T-helper 2 cell treated with Interferon-gamma antibody and Interleukin-4, amounts not matched to agents 5 μg/mL and 100 μg/mL, for 36 hours (primary cell): ENCODE measurements at places on chromosomes 5 and 9.
A peak's percentile ranks its signal among the peaks of the same experiment; 100 is the strongest.

- no peak for DNase-seq
- H3K4me3 ChIP-seq: peak overlapping the region; percentile 70
- H3K4me1 ChIP-seq: peaks cover 45% of the 10 kb centered on the region
These were observed 12.5 kb downstream of the ERCC6L2 start for GRCh38 chr9:95887926-95888497.

GRCh38 chr9:124042201-124042721 lies 30.7 kb downstream of the LHX2 start:
- H3K27me3 ChIP-seq: peaks cover 58% of the 10 kb centered on the region
- H3K27ac ChIP-seq: no peak overlapping the region
- no peaks in the 10 kb centered on the region for H3K36me3 ChIP-seq
- no peak for DNase-seq
- no peaks in the 10 kb centered on the region for H3K4me1 ChIP-seq

DNA sequence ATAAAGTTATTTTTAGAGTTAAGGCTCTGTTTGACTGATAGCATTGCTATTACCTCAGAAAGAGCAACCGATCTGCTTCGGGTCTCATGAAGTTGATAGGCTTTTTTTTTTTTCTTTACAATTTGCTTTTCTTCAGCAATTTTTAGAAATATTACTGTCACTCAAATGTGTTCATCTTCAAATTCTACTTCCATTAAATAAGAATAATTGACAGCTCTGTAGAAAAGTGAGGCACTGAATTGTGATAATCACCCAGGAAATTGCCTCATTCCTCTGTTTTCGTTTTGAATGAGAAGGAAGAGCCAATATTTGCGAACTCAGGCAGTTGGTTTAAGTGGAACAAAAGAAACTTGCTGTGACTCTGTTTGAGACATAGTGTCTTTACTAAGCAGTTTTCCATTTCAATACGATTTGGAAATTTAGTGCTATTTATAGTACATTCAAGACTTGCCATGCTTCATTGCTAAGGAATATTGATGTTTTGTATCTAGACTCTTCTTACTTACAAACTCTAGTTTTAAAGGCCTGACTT lies 700.5 kb upstream of the CDH10 start:
- no peak for DNase-seq
- H3K36me3 ChIP-seq: no peaks in the 10 kb centered on the region
- H3K27ac ChIP-seq: no peak overlapping the region
- no peak overlapping the region for H3K4me3 ChIP-seq
- H3K4me1 ChIP-seq: no peaks in the 10 kb centered on the region

- peaks cover under 1% of the 10 kb centered on the region for H3K4me1 ChIP-seq
- peaks cover 3% of the 10 kb centered on the region for H3K36me3 ChIP-seq
- no peak for DNase-seq
- no peak overlapping the region for H3K27ac ChIP-seq
- no peaks in the 10 kb centered on the region for H3K27me3 ChIP-seq
These were observed 63.7 kb upstream of the ZNF622 start for GRCh38 chr5:16529306-16529705.

DNA sequence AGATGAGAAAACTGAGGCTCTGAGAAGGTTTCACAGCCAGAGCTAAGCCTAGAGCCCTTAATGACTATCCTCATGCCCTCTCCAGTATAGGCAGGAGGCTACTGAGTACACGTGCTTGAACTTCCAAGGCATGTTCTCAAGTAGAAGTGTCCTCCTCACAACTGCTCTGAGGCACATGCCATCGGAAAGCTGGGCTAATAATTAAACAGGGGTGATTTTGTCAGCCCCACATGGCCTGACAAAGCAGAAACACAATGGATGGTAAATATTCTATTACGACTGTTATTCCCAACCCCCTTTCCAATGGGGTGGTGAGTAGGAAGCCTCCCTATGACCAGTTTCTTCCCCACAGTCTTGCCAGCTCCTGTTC lies 34.3 kb downstream of the KCNIP1 start:
- DNase-seq: no peak
- H3K27ac ChIP-seq: no peak overlapping the region
- H3K4me1 ChIP-seq: no peaks in the 10 kb centered on the region
- H3K27me3 ChIP-seq: peaks cover 10% of the 10 kb centered on the region

- peaks cover 30% of the 10 kb centered on the region for H3K27me3 ChIP-seq
- H3K36me3 ChIP-seq: no peaks in the 10 kb centered on the region
- H3K4me1 ChIP-seq: no peaks in the 10 kb centered on the region
- H3K27ac ChIP-seq: no peak overlapping the region
- no peak overlapping the region for H3K4me3 ChIP-seq
- DNase-seq: no peak
These were observed 61.4 kb upstream of the NFIL3 start for GRCh38 chr9:91485006-91485405.

- no peaks in the 10 kb centered on the region for H3K4me1 ChIP-seq
- peaks cover 5% of the 10 kb centered on the region for H3K27me3 ChIP-seq
- H3K36me3 ChIP-seq: no peaks in the 10 kb centered on the region
These were observed 235.7 kb downstream of the CDK5RAP2 start for GRCh38 chr9:120344230-120344629.

DNA sequence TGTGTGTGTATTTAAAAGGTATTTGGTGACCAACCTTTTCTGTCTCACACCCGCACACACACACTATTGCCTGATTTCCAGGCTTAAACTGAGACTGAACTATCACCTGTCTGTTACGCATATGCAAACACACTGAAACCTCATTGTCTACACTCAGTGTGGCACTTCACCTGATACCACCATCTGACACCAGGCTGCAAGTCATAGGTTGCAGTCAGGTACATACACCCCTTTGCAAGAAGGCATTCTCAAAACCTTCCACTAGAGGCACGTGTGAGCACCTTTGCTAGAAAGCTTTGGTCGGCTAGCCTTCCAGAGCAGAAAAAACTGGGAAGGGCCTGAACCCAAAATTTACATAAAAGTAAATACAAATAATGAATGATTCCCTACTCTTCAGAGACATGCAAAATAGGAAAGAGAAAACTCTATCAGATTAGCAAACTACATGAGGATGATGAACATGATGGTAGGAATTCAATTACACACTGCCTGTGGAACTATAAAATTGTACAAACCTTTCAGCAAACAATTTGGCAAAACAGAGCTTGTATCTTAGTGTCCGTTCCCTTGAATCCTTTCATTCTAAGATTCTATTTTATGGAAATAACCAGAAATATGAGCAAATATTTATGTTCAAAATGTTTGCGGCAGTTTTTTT lies 5.9 kb upstream of the FOXD1 start:
- H3K27ac ChIP-seq: no peak overlapping the region
- H3K4me3 ChIP-seq: no peak overlapping the region
- H3K36me3 ChIP-seq: no peaks in the 10 kb centered on the region
- no peak for DNase-seq
- H3K4me1 ChIP-seq: peaks cover 8% of the 10 kb centered on the region

DNA sequence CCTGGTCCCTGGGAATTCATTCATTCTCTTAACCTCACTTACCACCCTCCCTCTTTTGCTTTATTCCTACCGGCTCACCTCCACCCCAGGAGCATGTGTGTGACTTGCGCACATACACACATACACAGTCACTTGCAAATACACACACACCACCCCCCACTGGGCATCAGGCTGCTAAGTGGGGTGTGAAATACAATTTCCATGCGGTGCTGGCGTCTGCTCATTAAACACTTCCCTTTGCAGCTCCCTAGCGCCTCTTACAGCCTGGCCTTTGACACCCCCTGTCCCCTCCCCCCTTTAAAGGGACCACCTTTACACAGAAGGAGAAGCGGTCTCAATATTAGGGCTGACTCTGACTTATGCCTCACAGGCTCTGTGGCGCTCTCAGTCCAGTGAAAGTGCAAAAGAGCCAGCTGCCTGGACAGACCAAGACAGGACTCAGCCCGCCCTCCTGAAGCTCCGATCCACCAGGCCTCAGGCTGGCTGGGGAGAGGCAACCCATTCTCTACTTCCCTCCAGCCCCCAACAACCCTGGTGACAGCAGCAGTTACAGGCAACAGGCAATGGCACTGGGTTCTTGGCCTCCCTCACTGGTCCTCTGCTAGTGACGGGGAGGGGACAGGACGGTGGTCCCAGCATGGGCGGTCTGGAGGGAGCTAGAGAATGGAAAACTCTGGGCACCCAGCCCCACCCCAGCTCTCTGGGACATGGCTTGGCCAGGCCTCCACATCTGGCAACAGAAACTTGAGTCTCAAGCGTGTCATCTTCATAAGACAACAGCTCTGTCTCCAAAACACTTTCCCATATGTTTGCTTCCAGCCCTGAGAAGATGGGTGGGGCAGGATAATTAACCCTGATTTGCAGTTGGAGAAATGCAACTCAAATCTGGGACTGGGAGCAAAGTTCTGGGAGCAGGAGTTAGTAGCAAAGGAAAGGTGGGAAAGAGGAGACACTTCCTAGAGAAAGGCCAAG lies 12.0 kb downstream of the ENHO start:
- no peak overlapping the region for H3K4me3 ChIP-seq
- no peak overlapping the region for H3K27ac ChIP-seq
- H3K36me3 ChIP-seq: no peaks in the 10 kb centered on the region
- no peak for DNase-seq
- H3K27me3 ChIP-seq: no peaks in the 10 kb centered on the region
- no peaks in the 10 kb centered on the region for H3K4me1 ChIP-seq

DNA sequence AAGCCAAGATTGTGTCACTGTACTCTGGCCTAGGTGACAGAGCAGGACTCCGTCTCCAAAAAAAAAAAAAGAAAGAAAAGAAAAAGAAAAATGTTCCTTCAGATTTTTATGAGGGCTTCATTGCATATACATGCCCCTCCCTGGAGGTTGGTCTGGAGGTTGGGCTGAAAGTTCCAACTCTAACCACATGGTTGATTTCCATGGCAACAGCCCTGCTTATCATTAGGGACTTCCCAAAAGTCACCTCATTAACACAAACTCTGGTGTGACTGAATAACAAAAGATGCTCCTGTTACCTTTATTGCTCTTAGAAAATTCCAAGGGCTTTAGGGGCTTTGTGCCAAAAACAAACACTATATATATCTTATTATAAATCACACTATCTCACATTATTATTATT lies 113.8 kb downstream of the TMC1 start:
- H3K4me1 ChIP-seq: peaks cover 11% of the 10 kb centered on the region
- H3K27ac ChIP-seq: no peak overlapping the region
- H3K4me3 ChIP-seq: no peak overlapping the region
- no peaks in the 10 kb centered on the region for H3K36me3 ChIP-seq

DNA sequence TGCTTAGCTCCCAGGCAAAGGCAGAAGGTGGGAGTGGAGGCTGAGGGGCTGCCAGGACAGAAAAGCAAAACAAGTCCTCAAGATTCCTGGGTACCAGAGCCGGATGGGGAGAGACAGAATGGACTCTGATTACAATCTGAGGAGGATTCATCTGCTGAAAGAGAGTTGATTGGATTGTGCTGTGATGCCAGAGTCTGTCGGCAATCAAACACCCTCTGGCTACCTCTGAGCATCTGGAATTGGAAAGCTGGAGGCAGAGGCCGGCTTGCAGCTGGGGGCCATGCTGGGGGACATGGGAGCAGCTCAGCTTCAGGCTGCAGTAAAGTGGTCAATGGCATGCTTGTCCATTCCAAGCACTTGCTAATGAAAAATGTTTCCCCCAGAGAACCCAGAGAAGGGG lies 59.3 kb downstream of the ASTN2 start:
- no peak for DNase-seq
- no peak overlapping the region for H3K4me3 ChIP-seq
- no peaks in the 10 kb centered on the region for H3K4me1 ChIP-seq
- H3K36me3 ChIP-seq: no peaks in the 10 kb centered on the region
- H3K27ac ChIP-seq: no peak overlapping the region

DNA sequence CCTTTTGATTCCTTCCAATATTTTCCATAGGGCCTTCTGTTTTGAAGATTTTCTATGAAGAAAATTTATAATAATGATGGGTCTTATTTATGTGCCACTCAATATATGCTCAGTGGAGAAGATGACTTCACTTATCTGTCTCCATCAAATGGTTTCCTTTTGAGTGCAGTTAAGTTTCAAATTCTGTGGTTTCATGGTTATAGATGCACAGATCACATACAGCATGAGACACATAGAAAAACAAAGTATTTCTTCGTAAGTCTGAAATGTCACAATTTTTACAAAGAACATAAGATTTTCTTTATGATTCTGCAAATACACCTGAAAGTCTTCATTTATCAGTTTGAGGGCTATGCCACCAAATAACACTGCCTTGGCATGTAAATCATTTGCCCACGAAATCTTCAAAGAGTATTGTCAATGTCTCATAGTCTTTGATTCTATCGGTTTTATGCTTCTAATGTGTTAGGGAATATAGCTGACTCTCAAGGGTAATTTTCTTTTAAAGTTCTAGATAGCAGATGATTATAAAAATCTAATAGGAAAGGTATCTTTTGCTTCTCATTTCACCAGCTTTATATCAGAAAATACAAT lies 14.1 kb downstream of the CFAP95 start:
- H3K27me3 ChIP-seq: no peaks in the 10 kb centered on the region
- H3K27ac ChIP-seq: peak overlapping the region; percentile 89
- no peak for DNase-seq

GRCh38 chr9:127059765-127060361 lies 62.6 kb downstream of the ANGPTL2 start:
- H3K27me3 ChIP-seq: peaks cover 10% of the 10 kb centered on the region
- H3K36me3 ChIP-seq: no peaks in the 10 kb centered on the region
- no peak overlapping the region for H3K4me3 ChIP-seq
- DNase-seq: no peak

DNA sequence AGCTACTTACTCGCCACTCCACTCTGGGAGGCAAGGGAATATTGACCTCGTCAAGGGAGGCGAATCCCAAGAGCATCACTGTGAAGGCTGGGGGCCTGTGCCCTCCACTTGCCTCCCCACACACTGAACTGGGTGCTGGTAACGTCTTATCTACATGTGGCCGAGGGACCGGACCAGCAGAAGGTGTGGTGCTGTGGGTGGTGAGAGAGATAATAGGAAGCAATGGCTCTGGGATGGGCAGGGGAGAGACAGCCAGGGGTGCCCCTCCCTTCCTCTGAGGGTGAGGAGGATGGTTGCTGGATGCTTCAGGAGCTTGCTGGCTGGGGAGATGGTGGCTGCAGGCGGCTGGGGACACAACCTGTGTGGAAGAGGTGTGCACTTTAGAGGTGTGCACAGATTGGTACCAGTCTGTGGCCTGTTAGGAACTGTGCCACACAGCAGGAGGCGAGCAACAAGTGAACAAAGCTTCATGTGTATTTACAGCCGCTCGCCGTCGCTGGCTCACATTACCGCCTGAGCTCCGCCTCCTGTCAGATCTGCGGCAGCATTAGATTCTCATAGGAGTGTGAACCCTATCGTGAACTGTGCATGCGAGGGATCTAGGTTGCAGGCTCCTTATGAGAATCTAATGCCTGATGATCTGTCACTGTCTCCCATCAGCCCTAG lies 100.3 kb downstream of the ENTREP1 start:
- H3K27me3 ChIP-seq: no peaks in the 10 kb centered on the region
- no peak overlapping the region for H3K27ac ChIP-seq
- H3K4me3 ChIP-seq: no peak overlapping the region
- no peaks in the 10 kb centered on the region for H3K36me3 ChIP-seq
- H3K4me1 ChIP-seq: no peaks in the 10 kb centered on the region

GRCh38 chr5:116451905-116452450 lies 122.6 kb downstream of the SEMA6A start:
- no peak for DNase-seq
- peaks cover 2% of the 10 kb centered on the region for H3K4me1 ChIP-seq
- H3K4me3 ChIP-seq: no peak overlapping the region
- H3K27ac ChIP-seq: no peak overlapping the region

GRCh38 chr5:179111267-179112207 lies 51.4 kb downstream of the ZNF354C start:
- no peak for DNase-seq
- no peaks in the 10 kb centered on the region for H3K36me3 ChIP-seq
- H3K27me3 ChIP-seq: no peaks in the 10 kb centered on the region
- H3K4me1 ChIP-seq: no peaks in the 10 kb centered on the region
- no peak overlapping the region for H3K4me3 ChIP-seq
